Motor neuron (in vitro differentiated cells): ENCODE measurements at places on chromosomes 6 and 20. TPM values are rescaled to one million over a fixed set of nuclear protein-coding genes. Genes with fewer than 3 reads are reported as not detected.

Gene TMEM14B
- total RNA-seq: 93.9 and 101 TPM in 2 replicates

Gene SS18L1
- total RNA-seq: 25.9 and 27.2 TPM in 2 replicates

Gene LBP
- 0.15 TPM in 1 of 2 replicates, not detected in the other for total RNA-seq

Gene PNLDC1
- not detected in 2 replicates for total RNA-seq

Gene MYLK2
- total RNA-seq: 0.31 TPM in 1 of 2 replicates, not detected in the other

Gene BCAS1
- total RNA-seq: 0.29 and 0.30 TPM in 2 replicates

Gene LTB
- total RNA-seq: not detected in 2 replicates

Gene VSX1
- 0.36 and 1.2 TPM in 2 replicates for total RNA-seq

Gene ZNF165
- total RNA-seq: 0.60 and 0.69 TPM in 2 replicates

Gene HLA-C
- total RNA-seq: 15.6 and 16.2 TPM in 2 replicates

Gene CRYBG1
- total RNA-seq: 0.42 and 0.64 TPM in 2 replicates

Gene LAMA2
- total RNA-seq: 0.52 and 0.83 TPM in 2 replicates

Gene AVP
- total RNA-seq: 0.22 TPM in 1 of 2 replicates, not detected in the other
